Stimulated activated CD8-positive, alpha-beta memory T cell treated with anti-CD3 and anti-CD28 coated beads, Interleukin-7, amount 100 ng/mL, for 1 hour (primary cell): ENCODE measurements at places on chromosomes 4 and X.

DNA sequence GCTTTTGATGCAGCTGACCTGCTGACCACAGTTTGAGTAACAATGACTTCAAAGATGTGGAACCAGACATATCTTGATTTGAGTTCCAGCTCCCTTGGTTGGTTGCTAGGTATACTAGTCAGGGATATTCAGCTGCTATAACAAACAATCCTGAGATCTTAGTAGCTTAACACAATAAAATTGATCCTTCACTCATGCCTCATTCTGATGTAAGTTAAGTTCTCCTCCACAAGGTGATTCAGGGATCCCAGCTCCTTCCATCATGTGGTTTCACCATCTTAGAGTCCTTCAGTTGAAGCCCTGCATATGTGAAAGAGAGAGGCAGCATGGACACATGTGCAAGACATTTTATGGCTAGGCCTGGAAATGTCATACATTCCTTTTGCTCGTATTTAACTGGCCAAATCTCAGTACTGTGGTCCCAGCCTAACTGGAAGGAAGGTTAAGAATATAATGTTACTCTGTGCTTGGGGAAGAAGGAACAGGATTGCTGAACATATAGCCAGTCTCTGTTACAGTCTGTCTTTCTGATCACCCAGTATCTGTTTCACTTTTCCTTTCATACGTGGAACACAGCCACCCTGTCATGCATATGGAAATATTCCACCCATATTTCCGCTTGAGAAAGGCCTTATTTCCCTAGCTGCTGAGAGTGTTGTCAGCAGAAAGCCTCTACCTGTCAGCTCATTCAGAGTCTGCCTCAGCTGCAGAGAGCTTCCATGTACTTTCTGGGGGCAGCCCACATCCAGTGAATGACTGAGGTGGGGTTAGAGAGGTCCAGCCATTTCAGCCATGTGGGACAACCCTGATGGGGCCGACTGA is 7.1 kb downstream of the SMIM9 start:
- DNase-seq = no peak

- no peak for DNase-seq
Measured at GRCh38 chr4:114163051-114163450, 183.6 kb upstream of the ARSJ start.

- DNase-seq = no peak
Measured at GRCh38 chr4:111985426-111985825, 159.8 kb upstream of the FAM241A start.

DNA sequence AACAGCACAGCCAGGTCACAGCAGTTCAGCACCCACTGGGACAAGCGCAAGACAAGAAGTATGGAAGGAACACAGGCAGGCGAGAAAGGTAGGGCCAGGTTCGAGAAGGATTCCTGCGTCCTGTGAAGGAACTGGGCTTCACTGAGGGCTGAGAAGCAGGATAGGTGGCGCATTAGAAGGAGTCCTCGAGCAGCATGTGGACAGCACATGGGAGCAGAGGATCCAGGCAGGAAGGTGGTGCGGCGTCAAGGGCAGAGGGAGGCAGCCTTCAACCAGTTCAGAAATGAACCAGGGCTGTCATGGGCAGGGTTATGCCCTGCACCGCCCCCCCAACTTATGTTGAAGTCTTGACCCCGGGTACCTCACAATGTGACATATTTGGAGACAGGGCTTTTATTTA is 30.8 kb upstream of the LAP3 start:
- no peak for DNase-seq

GRCh38 chrX:21610168-21610567 is 48.0 kb downstream of the KLHL34 start:
- DNase-seq = no peak

DNA sequence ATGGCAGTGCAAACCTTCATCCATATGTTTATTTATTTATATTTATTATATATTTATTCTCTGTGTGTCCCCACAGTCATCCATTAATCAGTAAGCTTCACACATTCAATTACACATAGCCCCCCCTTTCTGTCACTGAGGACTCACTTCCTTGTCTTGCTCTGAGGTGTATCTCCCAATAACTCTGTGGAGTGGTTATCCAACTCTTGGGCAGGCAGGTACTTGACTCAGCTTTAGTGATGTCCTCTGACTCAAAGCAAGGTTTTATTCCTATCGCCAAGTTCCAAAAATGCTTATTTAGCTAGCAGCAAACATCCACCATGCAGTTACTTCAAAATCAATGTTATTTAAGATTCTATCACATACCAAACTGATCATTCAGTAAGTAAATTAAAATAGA is 25.2 kb upstream of the NDP start:
- no peak for DNase-seq

- no peak for DNase-seq
Measured at GRCh38 chr4:113444386-113444785, 317.2 kb downstream of the CAMK2D start.

DNA sequence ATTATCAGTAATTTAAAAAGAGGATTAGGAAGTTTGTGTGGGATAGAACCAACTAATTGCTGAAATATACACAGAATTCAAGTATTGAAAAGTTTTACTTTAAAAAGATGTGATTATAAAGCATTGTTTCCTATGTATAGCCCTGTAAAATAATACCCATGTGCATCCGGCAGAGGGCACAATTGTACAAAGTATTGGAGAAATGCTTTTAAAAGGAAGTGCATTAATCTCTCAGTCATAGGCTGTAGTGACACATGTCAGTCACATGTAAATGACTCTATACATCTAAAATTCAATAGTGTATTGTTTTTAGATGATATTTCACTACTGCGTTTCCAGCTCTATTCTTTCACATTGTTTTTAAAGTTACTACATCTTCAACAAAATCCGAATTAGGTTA is 9.7 kb upstream of the GEMIN8 start:
- DNase-seq = peak; percentile 11

DNA sequence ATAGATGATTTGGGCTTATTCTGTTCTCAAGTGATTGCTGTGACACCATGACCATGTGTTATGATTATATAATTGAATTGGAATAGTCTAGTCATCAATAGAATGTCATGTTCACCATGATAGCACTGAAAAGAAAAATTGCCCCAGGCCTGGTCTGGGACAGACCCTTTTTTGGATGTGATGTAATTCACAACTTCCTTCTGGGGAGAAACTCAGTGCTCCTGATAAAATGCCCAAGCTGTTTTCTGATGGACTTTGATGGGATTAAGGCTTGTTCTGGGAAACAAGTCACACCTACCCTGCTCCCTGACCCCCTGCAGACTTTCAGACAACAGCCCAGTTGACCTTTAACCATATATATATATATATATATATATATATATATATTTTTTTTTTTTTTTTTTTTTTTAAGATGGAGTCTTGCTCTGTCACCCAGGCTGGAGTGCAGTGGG is 65.3 kb downstream of the RHOH start:
- no peak for DNase-seq

DNA sequence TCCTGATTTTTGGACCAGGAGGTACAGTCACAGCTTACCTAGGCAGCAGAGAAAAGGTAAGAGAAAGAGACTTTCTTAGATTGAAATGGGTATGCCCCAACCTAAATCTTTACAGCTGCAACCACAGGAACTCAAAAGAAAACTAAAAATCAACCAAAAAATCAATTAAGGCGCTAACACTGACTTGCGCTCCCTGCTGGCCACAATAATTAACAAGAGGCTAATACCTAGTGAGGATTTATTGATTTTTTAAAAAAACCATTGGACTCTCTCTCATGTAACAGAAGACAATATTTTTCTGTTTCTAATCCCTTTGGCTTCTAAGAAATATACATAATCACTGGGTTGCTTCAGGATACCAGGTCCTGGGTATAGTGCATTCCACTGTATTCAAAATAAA is 153.9 kb upstream of the TENM3 start:
- DNase-seq = no peak

- no peak for DNase-seq
Measured at GRCh38 chrX:134868771-134869495, 121.9 kb upstream of the SMIM10 start.

GRCh38 chrX:115960440-115961084 is 210.0 kb upstream of the AGTR2 start:
- DNase-seq = no peak

DNA sequence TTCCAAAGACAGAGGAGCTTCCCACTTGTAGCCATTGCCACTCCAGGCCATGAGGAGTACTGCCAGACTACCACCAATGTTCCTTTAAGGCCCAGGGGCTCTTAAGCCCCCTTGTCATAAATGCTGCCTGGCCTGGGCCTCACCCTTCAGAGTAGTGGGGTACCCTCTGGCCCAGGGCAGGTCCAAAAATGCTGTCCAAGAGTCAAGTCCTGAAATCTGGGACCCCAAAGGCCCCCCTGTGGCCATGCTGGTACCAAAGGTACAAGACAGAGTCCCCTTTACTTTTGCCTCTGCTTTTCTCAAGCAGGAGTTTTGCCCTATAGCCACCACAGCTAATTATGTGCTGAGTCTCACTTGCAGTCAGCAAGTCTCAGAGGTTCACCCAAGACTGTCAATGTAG is 16.4 kb downstream of the RAB33B start:
- DNase-seq = no peak

DNA sequence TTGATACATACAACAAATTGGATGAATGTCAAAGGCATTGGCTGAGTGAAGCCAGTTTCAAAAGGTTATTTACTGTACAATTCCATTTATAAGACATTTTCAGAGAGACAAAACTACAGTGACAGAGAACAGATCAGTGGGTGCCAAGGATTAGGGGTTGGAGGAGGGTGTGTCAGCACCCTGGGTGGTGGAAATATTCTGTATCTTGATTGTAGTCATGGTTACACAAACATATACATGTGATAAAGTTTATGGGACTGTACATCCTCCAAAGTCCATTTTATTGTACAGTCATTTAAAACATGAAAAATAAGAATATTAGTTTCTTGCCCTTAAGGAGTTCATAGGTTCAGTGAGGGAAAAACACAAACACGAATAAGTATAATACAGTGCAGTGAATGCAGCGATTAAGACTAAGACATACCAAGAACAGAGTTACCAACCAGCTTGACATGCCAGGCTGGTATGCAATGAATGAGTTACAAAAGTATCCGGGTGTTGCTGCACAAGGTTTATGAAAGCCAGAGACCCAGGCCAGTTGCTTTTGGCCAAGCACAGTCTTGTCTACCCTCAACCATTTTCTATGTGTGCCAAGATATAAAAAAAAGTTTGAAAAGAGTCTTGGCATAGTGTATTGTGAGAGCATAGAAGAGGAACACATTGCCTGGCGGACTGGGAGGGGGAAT is 123.6 kb downstream of the MSL3 start:
- no peak for DNase-seq

DNA sequence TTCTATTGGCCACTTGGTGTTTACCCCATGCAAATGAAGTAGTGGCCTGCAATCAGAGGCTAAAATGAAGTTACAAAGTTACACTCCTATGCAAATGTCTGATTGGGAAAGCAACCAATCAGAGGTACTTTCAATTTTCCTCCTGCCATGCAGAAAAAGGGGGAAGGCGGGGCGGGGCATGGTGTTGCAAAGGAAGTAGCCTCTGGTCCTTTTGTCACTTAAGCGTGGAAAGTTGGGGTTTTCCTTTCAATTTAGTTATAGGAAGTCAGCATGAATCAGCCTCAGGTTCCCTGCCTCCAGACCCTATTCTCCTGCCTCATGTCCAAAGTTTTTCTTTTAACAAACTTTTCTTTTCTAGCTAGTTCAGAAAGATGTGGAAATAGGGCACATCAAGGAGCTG is 69.3 kb downstream of the GPC4 start:
- no peak for DNase-seq

DNA sequence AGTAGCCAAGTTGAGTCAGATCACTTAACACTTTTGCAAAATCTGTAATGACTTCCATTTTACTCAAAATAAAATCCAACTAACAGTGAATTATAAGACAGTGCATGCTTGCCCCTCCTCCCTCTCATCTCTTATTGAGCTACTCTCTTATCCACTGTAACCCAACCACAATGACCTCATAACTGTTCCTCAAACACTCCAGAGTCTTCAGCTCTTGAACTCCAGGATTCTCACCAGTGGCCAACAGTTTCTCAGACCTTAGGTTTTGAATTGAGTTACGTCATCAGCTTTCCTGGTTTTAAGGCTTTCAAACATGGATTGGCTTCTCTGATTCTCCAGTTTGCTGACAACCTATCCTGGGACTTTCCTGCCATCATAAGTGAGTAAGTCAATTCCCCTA is 938.3 kb downstream of the RAB28 start:
- no peak for DNase-seq

GRCh38 chrX:33190016-33190415 is 21.3 kb downstream of the DMD start:
- no peak for DNase-seq

DNA sequence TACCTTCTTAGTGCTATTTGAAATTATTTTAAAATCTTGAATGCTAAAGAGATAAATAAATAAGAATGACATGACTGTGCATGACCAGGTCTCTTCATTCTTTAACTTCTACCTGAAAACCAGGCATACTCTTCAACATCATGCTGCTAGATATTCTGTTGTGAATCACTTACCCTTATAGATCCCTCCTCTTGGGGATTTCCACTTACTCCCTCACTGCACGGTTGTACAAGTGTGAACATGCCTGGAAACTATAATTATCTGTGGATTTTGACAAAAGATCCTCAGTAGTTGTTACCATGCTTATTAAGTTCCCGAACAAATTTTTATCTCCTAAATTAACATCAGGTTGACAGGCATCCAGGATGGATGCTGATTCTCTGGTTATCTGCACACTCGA is 54.3 kb downstream of the ADGRL3 start:
- DNase-seq = no peak

DNA sequence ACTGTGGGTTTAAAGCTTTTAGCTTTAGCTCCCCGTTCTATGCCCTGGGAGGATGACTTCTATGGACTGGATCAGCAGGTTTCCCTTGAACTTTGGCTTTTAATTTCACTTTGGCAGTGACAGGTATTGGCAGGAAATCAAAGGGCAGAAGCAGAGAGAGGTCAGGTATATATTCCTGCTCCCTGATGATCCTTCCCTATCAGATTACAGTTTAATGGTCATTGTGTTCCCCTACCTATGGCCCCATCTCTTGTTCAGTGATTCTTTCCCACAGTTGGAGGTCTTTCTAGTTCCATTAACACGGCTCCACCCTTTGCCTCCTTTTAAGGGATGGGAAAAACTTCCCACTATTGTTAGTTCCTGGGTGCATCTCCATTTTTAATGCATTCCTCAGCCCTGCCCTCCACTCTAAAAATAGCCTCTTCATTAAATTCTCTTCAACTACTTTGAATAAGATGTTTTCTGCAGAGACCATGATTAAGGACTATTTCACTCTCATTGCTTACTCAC is 107.8 kb upstream of the TMEM47 start:
- DNase-seq = no peak

- no peak for DNase-seq
Measured at GRCh38 chr4:164509951-164510350, 244.0 kb upstream of the SMIM31 start.

- no peak for DNase-seq
Measured at GRCh38 chrX:11426712-11427452, 133.7 kb downstream of the AMELX start.

- no peak for DNase-seq
Measured at GRCh38 chr4:189200353-189200752, 740.3 kb upstream of the FRG1 start.

GRCh38 chrX:10160211-10160610 is 3.4 kb downstream of the CLCN4 start:
- no peak for DNase-seq

GRCh38 chr4:111323496-111323895 is 700.6 kb upstream of the PITX2 start:
- no peak for DNase-seq
